Fibroblast of pulmonary artery (primary cell): ENCODE measurements at places on chromosomes 1 and 21.

DNA sequence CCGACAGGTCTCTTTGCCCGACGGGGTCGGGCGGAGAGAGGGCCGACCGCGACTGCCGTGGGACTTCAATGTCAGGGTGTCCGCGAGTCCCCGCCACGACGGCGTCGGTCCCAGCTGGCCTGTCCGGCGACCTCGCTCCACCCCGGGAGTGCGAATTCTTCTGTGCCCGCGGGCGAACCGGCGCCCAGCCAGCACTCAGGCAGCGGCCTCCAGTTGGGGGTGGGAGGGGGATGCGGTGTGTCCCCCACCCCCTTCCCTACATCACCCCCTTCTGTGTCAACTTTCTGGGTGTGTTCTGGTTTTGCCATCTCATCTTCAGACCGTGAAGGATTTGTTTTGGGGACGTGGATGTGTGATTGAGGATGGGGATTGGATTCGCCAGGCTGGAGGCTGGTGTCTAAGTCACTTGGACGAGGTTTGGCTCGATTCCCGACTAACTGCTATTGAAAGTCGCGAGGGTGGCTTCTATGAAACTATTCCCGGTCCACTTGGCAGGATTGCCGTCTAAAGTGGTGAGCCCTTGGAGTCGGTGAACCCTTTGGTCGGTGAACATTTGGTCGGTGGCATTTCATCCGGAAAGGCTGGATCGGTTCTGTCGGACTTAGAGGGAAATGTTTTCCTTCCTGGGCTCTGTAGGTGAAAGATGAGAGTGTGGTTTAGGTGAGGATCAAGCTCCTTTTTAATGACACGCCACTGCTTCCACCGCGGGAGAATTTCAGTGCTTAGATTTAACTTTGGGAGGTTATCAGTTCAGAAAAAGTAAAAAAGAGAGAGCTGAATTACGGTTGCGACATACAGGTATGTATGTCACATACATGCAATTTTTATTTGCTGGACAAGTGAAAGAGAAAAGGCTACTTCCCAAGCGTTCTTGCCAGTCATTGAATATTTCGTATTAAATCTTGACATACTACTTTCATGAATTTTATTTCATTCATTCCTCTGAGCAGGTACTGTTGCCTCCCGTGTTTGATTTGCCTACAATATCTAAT is 771 bp downstream of the ABCD3 start:
- DNase-seq: peak; percentile 40

GRCh38 chr1:146051452-146051851 is 29.9 kb upstream of the HJV start:
- no peak for DNase-seq

GRCh38 chr1:180256341-180257027 is 26.4 kb downstream of the LHX4 start:
- no peak for DNase-seq

- no peak for DNase-seq
Observed at GRCh38 chr1:177306981-177307380, 136.2 kb downstream of the BRINP2 start.

- DNase-seq: no peak
Observed at GRCh38 chr21:14762327-14762726, 216.2 kb upstream of the SAMSN1 start.

- DNase-seq: peak; percentile 52
Observed at GRCh38 chr1:168752171-168752832, 23.3 kb upstream of the DPT start.

GRCh38 chr1:210496063-210496462 is 167.4 kb downstream of the HHAT start:
- peak; percentile 10 for DNase-seq

DNA sequence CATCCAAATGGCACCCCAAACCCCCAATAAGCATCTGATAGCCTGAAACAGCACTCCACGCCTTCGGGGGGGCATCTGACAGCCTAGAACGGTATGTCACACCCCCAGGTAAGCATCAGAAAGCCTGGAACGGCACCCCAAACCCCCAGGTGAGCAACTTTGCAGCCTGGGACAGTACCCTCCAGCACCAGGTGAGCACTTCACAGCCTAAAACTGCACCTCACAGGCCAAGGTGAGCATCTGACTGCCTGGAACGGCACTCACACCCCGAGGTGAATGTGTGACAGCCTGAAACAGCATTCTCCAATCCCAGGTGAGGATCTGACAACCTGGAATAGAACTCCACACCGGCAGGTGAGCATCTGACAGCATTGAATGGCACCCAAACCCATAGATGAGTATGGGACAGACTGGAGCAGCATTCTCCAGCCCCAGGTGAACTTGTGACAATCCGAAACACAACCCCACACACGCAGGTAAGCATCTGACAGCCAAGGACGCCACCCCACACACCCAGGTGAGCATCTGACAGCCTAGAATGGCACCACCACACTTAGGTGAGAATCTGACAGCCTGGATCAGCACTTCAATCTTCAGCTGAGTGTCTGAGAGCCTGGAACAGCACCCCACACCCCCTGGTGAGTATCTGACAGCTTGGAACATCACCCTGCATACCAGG is 18.3 kb upstream of the MMEL1 start:
- DNase-seq: no peak

DNA sequence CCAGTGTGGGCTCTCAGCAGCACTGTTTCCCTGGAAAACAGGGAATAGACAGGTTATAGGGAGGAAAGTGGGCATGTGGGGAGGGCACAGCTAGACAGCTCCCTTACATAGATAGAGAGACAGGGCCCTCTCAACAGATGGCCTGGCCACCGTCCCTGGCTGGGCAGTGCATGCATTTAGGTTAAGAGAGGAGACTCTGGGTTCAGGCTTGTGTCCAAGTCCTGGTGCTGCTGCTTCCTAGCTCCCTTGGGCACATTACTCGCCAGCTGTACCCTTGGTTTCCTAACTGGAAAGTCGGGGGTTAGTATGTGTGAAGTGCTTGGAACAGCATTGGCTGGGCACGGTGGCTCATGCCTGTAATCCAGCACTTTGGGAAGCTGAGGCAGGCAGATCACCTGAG is 9.1 kb downstream of the PLOD1 start:
- DNase-seq: no peak

GRCh38 chr1:108016451-108016920 is 51.5 kb upstream of the VAV3 start:
- DNase-seq: peak; percentile 94

DNA sequence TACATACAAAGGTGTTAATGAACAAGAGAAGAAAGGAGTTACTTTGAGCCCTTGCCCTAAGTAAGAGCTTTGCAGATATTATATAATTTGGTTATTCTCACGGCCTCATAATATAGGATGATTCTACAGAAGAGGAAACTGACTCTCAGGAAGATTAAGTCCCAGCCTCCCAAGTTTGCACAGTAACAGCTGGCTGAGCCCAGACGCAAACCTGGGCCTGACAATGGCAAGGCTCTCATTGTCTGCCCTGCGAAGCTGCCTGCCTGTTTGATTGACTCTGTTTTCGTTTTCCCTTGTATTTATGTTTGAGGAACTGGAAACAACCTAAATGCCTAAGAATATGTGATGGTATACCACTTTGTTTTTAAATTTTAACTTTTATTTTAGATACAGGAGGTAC is 76.2 kb upstream of the PGBD5 start:
- DNase-seq: no peak
